ENCODE measurements at places on chromosomes 2 and 18.

GRCh38 chr18:47346016-47346415 lies 94.6 kb upstream of the SKOR2 start:
- no peak for DNase-seq

- DNase-seq: no peak
These were observed 24.5 kb upstream of the LCLAT1 start for GRCh38 chr2:30422444-30423040.

GRCh38 chr2:133247631-133248030 lies 320.6 kb downstream of the NCKAP5 start:
- no peak for DNase-seq

DNA sequence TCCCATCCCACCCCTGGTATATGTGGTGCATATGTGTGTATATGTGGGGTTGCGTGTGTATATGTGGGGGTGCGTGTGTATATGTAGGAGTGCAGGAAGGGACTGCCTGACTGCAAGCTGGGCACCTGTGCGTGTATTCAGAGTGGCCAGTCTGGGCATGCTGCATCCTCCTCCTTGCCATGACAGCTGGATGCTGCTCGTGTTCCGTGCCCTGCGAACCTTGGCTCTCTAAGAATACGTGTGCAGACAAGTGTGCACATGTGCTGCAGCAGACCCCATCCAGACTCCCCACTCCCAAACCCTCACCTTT lies 222.1 kb downstream of the CELF4 start:
- DNase-seq: no peak

DNA sequence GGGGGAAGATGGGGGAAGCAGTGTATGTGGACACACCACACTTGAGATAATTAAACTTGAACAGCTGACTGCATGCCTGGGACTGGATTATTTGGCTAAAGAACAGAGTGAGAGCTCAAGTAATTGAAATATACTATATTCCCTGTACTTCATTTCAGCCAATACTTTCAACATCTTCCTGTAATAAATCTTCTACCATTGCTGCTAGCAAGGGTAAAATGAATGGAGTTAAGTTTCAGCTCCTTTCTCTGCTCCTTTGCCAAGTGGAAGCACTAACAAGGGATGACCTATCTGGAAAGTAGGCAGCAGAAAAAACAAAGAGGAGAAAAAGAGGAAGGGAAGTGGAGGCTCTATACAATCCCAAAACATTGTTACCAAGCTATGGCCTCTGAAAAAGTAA lies 50.9 kb downstream of the MMADHC start:
- no peak for DNase-seq

DNA sequence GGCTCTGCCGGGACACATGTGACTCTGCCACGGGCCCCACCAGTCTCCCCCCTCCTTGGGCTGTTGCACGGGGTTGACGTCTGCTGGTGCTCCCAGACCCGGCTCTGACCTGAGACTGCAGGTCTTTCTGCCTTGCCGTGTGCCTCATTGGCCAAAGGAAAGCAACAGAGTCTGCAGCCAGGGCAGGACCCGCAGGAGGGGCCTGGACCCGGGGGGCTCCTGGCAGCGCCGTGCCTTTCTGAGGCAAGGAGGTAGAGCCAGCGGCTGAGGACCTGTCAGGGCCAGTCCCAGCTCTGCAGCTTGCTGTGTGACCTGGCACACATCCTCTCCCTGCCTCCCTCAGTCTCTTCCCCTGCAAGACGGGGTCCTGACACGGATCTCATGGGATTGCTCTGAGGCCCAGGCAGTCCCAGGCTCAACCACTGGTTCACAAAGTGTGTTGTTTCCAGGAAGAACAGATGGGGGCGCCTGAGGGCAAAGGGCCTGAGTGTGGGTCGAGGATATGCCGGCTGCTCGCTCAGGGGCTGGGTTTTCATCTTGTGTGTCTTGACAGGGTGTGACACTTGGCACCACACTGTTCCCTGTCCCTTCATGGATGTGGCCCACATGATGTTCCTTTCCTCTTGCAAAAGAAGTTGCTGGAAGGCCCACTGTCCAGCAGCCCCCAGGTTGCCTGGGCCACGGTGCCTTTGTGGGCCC lies 9.0 kb downstream of the CAPN10 start:
- DNase-seq: no peak

DNA sequence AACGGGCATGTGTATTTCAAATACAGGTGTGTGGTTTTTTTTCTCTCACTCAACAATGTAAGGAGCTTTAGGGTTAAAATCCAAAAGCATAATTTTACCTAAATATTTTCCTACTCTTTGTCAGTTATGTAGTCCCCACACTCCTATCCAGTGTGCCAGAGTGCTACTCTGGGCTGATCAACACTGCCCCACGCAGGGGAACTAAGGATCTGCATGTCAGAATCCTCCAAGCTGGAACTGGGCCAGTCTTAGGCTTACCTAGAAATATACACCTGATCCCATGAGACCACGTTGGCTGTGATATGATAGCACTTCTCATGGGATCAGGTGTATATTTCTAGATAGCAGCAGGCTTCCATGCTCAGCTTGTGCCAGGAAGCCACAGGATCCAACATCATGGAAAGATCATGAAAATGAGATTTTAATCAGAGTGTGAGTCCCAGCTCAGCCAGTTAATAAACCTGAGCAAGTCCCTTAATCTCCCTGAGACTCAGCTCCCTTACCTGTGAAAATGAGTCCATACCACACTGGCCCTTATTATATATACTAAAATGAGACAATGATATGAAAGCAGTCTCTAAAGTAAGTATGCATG lies 29.7 kb downstream of the CCDC141 start:
- DNase-seq: no peak

GRCh38 chr18:13372531-13372951 lies 154.0 kb downstream of the LDLRAD4 start:
- no peak for DNase-seq

- DNase-seq: no peak
These were observed 340.3 kb downstream of the PLCL1 start for GRCh38 chr2:198144660-198145059.

GRCh38 chr2:23452853-23453420 lies 68.0 kb downstream of the KLHL29 start:
- DNase-seq: no peak

GRCh38 chr2:62177392-62178049 lies 18.4 kb upstream of the B3GNT2 start:
- DNase-seq: no peak

DNA sequence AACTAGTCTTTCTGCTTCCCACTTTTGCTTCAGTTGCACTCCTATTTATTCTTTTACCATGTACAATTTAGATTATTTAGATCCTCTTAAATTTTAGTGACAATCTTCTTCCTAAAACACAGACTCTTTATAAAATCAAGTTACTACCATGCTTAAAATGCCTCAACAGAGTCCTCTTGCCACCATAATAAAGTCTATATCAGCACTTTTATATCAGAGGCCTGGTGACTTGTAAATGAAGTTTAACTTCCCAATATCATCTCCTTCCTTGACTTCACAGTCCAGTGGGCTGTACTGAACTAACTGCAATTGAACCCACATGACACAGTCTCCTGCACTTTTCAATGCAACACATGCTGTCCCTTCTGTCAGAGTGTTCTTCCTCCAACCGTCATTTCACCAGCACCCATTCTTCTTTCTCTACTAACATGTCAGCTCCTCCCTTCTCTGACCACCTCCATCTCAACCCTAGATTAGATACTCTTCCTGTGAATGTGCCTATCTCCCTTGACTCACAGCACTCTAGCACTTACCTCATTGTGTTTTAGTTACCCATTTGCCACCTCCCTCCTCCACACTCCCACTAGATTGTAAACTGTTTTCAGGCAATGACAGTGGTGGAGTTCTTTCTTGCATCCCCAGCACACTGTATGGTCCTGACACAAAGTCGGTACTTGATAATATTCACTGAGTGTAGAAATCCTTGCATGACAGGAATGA lies 414.9 kb downstream of the SATB2 start:
- no peak for DNase-seq

DNA sequence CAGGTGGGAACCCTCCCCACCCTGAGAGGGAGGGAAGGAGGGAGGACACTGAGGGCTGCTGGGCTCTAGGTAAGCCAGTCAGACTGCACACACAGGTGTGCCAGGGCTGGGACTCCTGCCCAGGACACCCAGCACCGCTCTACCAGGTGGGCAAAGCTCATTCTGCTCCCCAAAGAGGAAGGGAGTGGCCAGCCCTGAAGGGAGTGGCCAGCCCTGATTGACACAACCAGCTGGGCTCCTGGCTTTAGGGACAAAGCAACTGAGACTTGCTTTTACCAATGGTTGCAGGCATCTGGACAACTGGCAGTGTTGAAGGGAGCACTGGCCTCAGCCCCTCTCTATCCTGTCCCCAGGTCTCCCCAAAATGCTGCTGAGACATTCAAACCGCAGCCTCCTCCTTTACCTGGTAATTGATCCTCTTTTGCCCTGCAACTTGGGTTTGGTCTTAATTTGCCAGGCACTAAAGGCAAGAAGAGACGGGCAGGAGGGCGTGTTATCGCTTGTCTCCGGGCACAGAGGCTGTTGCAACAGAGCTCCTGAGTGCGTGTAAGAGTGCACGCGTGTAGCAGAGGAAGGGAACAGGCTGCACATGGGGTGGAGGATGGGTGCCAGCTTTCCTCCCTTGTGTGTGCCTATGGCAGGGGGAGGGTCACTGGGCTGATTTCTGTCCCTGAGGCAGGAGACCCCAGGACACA lies 14.5 kb upstream of the FOSL2 start:
- no peak for DNase-seq

DNA sequence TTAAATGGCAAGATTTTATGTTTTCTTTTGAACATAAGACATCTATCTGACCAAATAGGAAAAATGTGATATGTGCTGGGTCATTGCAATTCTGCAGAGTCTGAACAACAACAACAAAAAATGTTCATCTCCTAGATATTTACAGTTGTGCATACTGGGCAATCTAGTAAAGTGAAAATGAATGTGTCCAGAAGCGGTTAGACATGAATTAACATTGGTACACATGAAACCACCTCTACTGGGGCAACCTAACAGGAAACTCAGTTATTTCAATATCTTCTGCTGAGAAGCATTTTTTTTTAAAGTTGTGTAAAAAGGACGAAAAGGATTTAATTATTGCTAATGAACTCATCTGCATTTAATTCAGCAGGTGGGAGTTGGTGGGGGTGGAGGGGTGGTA lies 76.9 kb downstream of the DHRS9 start:
- DNase-seq: no peak

DNA sequence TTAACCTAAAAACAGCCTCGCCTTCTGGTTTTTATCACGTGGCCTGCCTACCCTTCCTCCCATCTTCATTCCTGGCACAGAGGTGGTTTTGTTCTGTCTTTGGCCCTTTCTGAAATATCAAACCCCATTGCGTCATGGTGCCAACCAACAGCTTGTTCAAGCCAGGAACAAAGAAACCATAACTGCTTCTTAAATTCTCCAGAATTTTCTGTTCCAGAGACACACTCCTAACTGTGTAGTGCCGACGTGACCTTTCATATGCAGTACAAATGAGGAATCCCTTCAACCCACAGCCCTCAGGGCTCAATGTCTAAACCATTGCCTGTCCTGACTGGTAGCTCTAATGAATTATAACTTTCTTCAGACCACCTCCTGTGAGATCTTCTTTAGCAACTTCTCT lies 82.2 kb upstream of the TNP1 start:
- no peak for DNase-seq

DNA sequence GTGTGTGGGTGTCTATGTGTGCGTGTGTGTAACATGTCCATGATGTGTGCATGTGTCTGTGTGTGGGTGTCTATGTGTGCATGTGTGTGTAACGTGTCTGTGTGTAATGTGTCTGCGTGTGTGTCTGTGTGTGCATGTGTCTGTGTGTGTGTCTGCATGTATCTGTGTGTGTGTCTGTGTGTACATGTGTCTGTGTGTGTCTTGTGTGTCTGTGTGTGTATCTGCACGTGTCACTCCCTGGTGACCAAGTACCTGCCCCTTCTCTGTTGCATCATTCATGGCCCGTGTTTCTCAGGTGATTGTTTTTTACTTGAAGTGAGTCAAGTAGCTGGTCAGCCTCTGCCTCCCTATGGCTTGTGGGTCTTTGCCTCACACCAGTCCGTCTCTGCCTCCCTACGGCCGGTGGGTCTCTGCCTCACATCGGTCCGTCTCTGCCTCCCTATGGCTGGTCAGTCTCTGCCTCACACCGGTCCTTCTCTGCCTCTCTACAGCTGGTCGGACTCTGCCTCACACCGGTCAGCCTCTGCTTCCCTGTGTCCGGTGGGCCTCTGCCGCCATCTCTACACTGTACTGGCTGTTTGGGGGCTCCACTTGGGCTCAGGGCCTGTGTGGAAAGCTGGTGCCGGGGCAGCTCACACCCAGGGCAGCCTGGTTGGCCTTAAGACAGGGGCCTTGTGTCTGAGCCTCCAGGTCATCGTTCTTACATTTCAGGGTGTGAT lies 31.6 kb downstream of the KCNG2 start:
- DNase-seq: no peak

DNA sequence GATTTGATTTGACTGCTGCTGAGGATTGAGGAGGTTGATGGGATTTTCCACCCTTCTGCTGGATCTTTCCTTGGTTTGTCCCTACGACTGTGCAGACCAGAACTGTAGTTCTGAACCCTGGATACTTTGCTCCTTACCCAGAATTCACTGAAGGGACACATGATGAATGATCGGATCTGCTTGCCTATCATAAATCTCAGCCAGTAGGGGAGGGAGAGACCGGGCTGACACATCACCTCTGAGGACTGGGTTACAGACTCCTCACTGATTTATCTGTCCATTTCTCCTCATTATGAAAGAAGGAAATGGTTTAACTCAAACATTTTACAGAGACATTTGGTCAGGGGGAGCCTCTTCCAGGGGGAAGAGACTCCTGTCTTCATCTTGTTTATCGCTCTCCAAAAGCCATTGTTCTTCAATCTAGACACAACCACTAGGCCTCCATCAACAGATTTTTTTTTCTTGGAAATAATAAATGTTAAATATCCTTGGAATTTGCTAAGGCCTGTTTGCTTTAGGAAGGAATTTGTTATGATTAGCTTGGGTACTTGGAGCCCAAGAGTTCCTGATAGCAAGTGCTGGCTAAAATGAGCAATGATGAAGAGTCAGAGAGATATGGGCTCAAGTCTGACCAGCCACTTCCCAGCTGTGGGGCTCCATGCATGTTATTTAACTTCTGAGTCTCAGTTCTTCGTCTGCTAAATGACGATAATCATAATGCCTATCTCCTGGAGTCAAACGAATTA lies 925.5 kb downstream of the SLC4A3 start:
- peak; percentile 11 for DNase-seq

DNA sequence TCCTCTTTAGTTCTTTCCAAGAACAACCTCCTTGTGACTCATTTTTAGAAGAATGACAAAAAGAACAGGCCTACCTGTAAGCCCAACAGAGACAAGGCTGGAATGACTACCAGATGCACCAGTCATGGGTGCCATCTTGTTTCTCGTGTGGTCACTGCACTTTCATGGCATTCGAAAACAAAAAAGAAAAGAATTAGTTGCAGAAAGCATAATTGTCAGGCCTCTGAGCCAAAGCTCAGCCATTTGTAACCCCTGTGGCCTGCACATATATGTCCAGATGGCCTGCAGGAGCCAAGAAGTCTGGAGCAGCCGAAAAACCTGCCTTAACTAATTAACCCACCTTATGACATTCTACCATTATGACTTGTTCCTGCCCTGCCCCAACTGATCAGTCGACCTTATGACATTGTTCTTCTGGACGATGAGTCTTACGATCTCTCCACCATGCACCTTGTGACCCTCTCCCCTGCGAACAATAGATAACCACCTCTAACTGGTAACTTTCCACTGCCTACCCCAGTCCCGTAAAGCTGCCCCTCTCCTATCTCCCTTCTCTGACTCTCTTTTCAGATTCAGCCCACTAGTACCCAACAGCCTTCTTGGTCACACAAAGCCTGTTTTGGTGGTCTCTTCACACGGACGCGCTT lies 13.9 kb upstream of the BUB1 start:
- no peak for DNase-seq

Measured in AG04450 (cell line).